Activated CD8-positive, alpha-beta memory T cell treated with anti-CD3 and anti-CD28 coated beads for 36 hours (primary cell): ENCODE measurements at places on chromosomes 7 and 10. TPM values are rescaled to one million over a fixed set of nuclear protein-coding genes. Genes with fewer than 3 reads are reported as not detected.

Gene PTPRN2
- 0.44 TPM for total RNA-seq

Gene CALML3
- total RNA-seq = not detected

Gene LIPJ
- total RNA-seq = not detected

Gene GSAP
- total RNA-seq = 1.6 TPM

Gene CRPPA
- total RNA-seq = 1.5 TPM

Gene TMEM140
- 2.8 TPM for total RNA-seq

Gene BEND7
- 0.19 TPM for total RNA-seq

Gene NAT16
- total RNA-seq = not detected

Gene OAT
- total RNA-seq = 49.2 TPM

Gene RBM20
- 0.42 TPM for total RNA-seq

Gene CRHR2
- not detected for total RNA-seq

Gene NEUROG3
- not detected for total RNA-seq
